HuH-7 (cell line): ENCODE measurements at places on chromosomes 5 and 9.

DNA sequence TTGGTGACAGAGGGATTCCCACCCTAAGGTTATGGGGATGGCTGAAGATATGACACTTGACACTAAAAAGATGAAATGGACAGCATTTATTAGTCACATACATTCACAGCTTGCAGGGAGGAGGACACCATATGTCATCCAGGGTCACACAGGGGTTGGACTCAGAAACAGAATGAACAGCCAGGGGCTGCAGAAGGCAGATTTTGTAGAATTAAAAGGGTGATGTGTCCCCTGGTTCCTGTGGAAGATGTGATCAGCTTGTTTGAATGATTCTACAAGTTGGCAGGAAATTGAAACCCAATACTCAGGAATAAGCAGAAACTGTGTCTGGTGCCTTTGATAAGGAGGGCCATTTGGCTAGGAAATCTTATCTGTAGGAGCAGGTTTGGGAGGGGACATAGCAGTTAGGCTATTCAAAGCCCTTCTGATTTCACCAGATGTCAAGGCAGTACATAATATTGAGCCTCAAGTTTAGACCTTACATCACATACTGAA is 102.3 kb upstream of the GRIN3A start:
- DNase-seq = no peak

DNA sequence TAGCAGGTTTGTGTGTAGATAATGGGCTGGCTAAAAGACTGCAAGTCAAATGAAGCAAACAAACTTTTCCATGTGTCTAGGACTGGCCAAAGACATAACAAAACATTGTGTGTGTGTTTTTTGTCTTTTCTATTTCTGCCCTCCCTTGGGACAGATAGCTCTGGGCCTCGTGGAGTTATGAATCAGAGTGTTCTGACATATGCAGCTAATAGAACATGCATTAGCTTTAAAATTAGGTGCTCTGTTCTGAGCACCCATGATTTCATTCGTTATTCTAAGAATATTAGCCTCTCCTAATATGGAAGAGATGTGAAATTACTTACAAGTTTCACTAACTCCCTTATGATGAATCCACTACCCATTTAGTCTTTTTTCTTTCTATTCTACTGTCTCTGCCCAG is 367.3 kb upstream of the PAPPA start:
- no peak for DNase-seq

- DNase-seq = no peak
These were observed 2.9 kb upstream of the TLX3 start for GRCh38 chr5:171306166-171306565.

- no peak for DNase-seq
These were observed 81.5 kb downstream of the WNK2 start for GRCh38 chr9:93265301-93265971.

GRCh38 chr5:149445739-149446369 is 66.8 kb upstream of the IL17B start:
- DNase-seq = peak; percentile 62

GRCh38 chr9:76298521-76299144 is 95.6 kb downstream of the RFK start:
- DNase-seq = no peak

DNA sequence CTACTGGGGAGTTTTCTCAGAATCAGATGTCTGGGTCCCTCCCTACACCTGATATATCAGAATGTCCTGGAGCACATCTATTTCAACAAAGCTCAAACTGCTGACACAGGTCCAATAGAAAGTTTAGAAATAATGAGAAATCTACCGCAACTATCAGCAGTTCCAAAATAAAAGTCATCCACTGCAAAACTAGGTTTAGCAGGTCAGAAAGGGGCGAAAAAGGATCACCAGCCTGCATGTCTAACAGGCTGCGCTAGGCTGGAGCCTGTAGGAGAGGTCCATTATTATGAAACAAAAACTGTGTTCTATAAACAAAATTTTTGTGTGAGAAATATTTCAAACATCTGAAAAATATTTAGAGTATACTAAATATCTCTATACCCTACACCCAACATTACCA is 84.1 kb upstream of the RNF38 start:
- no peak for DNase-seq

DNA sequence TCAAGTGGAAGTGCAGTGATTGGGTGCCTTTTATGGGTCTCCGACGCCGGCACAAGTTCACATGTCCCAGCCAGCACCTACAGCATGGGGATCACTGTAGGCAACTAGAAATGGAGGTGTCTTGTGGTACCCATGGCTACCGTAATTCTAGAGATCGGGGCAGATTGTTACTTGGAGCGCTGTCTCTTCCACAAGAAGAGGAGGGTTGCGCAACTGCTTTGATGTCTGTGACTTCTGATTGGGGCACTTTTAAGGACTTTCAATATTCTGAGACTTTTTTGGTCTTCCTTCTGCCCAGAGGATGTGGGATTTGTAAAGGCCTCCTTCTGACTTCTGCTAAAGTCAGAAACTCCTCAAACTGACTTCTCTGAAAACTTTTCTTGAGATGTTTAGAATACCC is 41.9 kb downstream of the GLRX start:
- no peak for DNase-seq

DNA sequence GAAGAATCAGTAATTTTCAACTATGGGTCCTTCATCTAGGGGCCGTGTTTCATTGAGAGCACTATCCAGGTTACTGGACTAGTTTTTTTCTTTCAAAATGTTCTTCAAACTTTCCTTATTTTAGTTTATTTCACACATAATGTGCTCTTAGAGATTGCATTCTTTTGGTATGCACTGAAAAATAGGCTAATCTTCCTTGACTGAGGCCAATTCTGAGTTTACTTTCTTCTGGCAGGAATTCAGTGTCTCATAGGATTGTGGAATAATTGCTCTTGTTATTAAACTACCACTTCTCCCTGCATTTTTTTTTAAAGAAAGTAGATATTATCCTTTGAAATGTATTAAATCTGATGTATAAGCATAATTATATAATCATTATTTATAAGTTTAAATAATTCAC is 624.5 kb downstream of the RAB3C start:
- DNase-seq = no peak

DNA sequence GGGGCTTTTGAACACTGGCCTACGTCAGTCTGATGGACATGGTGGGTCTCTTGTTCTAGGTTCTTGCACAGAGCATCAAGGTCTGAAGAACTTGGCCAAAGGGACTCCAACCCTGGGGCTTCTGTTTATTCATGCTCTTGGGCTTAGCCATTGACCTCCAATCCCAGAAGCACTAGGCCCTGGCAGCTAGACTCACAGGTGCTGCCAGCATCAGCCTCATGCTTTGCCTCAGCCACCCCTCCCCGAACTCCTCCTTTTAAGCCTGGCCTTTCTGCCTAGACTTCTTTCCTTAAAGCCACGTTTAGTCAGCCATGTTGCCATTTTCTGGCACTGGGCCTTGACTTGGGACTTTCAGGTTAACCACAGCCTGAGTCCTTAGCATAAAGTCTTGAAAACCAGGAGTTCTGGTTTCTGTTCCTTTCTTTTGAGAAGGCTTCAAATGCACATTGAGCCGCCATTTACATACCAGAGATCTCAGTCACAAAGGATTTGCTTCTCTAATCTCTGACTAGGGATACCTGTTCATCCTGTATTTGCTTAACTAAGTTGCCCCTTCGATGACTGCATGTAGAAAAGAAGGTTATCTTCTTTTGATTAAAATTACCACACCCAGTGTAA is 54.7 kb downstream of the ANGPTL2 start:
- no peak for DNase-seq

DNA sequence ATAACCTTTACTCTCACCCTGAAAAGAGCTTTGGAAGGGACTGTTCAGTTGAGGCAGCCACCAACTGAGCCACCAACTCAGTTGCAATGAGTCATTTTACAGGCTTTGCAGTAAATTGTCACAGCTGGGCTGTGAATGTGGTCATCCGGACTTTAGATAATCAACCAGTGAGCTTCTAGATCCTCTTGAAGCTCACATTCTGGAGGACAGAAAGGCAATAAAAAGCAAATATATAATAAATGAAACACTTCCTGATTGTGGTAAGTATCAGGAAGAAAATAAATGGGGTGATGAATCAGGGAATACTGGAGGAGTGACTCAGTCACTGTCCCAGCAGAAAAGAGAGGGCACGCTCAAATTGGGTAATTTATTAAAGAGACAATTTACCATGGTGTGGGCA is 13.2 kb upstream of the C5orf58 start:
- DNase-seq = no peak

- no peak for DNase-seq
These were observed 49.9 kb downstream of the SHB start for GRCh38 chr9:38018958-38019602.

GRCh38 chr5:73687357-73687756 is 61.4 kb downstream of the ARHGEF28 start:
- DNase-seq = no peak

DNA sequence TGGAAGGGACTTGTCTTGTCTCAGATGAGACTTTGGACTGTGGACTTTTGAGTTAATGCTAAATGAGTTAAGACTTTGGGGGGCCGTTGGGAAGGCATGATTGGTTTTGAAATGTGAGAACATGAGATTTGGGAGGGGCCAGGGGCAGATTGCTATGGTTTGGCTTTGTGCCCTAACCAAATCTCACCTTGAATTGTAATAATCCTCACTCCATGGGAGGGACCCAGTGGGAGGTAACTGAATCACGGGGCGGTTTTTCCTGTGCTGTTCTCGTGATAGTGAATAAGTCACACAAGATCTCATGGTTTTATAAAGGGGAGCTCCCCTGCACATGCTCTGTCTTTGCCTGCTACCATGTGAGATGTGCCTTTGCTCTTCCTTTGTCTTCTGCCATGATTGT is 72.1 kb downstream of the RAI14 start:
- DNase-seq = no peak

- no peak for DNase-seq
These were observed 96.5 kb downstream of the PBX3 start for GRCh38 chr9:125843646-125844045.

DNA sequence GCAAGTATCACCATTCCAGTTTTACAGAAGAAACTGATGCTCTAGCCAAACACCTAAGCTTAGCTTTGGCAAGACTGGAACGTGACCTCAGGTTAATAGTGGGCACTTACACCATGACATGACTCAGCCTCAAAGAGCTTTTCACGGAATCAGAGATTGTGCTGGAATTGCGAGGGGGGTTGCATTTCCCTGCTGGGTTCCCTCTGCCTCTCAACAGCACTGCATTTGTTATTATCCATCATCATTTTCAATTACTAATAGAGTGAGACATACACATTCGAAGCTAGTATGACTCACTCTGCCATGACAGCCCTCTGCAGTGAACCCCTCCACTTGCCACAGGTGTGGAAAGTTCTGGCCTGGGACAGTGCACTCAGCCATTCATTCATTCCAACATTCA is 8.0 kb downstream of the SPOCK1 start:
- DNase-seq = no peak

GRCh38 chr5:3023656-3024055 is 272.2 kb upstream of the IRX2 start:
- no peak for DNase-seq

- DNase-seq = no peak
These were observed 1.3 kb upstream of the CARD19 start for GRCh38 chr9:93094658-93095204.

- DNase-seq = no peak
These were observed 23.0 kb downstream of the IL7R start for GRCh38 chr5:35879649-35880048.

- no peak for DNase-seq
These were observed 758.2 kb downstream of the TLE1 start for GRCh38 chr9:80931163-80931562.

DNA sequence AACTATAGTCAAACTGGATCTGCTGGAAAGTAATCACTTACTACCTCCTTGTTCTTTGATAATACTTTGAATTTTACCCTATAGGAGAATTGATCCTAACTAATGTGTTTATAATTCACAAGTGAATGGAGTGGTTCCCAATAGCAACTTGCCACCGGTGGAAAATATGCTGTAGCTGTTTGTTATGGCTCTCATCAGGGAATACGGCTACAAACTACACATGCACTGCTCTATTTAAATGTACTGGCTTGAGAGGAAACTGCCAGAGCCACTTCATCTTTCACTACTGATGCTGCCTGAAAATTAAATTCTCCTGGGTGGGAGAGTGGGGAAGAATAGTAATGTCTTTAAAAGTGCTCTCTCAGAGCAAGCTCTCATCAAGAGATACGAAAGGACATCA is 448.5 kb upstream of the GRAMD2B start:
- no peak for DNase-seq

DNA sequence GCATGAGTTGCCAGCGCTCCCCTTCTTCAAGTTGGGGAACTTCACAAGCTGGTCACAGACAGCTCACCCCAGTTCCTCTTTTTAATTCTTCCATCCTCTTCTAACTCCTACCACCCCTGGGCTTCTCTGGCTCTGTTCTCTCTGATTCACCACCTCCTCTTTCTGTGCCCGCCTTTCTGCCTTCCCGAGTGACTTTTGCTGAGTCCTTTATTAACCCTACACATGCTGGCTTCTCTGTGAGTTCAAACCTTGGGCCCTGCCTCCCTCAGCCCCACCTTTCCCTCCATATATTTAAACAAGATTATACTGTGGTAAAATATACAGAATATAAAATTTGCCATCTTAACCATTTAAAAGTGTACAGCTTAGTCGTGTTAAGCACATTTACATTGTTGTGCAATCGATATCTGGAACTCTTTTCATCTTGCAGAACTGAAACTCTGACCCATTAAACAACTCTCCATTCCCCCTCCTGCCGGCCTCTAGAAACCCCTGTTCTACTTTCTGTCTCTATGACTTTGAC is 32.0 kb downstream of the SLC46A2 start:
- no peak for DNase-seq

DNA sequence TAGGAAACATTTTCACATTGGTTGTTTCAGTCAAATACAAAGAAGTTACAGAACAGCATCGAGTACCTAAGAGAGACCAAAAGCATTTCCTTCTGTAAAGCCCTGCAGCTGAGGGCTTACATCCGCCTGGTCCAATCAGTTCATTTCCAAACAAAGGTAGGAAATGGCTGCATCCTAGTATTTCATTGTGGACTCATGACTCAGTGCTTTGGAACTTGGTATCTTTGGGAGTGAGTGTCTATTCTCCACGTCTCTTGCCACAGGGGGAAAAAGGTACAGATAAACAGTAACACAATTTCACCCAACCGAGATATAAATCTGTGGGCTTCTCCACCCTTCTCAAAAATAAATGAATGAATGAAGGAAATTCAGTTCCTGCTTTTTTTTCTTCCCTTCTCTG is 75.4 kb downstream of the NFIB start:
- no peak for DNase-seq
